ENCODE measurements at places on chromosomes 12 and 14. TPM values are rescaled to one million over a fixed set of nuclear protein-coding genes. Genes with fewer than 3 reads are reported as not detected.
A peak's percentile ranks its signal among the peaks of the same experiment; 100 is the strongest.

GRCh38 chr14:64753999-64754398 is 49.8 kb downstream of the PLEKHG3 start:
- no peak overlapping the region for H3K27ac ChIP-seq
- no peak overlapping the region for H3K4me3 ChIP-seq
- peaks cover 3% of the 10 kb centered on the region for H3K36me3 ChIP-seq
- H3K27me3 ChIP-seq: no peaks in the 10 kb centered on the region
- no peak for DNase-seq

LETMD1 gene
- 77.0 TPM for total RNA-seq

- no peaks in the 10 kb centered on the region for H3K27me3 ChIP-seq
- no peaks in the 10 kb centered on the region for H3K36me3 ChIP-seq
- H3K27ac ChIP-seq: peak overlapping the region; percentile 98
- peaks cover 46% of the 10 kb centered on the region for H3K4me1 ChIP-seq
- H3K4me3 ChIP-seq: peak overlapping the region; percentile 96
- no peak for DNase-seq
Observed at GRCh38 chr12:14775636-14775980, 27.7 kb downstream of the WBP11 start.

DNA sequence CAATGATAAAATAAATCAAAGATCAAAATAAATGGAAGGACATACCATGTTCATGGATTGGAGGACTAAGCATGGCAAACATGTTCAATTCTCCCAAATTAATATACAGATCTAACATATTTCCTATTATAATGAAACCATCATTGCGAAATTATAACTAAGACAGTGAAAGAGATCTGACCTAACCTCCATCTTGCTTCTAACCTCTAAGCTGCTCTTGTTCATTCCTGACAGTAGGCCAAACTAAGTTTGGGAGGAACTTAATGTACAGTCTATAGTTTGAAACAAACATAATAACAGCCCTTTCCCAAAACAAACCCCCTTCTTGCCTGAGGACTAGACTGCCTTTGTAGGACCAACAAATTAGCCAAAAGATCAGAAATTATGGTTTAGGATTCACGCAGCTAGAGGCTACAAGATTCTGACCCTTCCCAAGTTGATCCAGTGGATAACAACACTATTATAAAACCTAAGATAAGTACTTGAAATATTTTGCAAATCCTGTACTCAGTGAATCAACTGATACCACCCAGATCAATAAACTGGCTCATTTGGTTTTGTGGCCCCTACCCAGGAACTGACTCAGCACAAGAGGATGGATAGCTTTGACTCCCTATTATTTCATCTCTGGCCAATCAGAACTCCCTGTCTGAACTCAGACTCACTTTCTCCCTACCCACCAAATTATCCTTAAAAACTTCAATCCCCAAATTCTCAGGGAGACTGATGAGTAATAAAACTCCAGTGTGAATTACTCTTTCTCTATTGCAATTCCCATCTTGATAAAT is 41.7 kb upstream of the OR5AU1 start:
- no peak for DNase-seq
- H3K36me3 ChIP-seq: peaks cover 2% of the 10 kb centered on the region
- no peaks in the 10 kb centered on the region for H3K4me1 ChIP-seq

GRCh38 chr14:44833376-44834060 is 128.2 kb downstream of the KLHL28 start:
- H3K27me3 ChIP-seq: no peaks in the 10 kb centered on the region
- H3K36me3 ChIP-seq: no peaks in the 10 kb centered on the region
- no peaks in the 10 kb centered on the region for H3K4me1 ChIP-seq

- no peaks in the 10 kb centered on the region for H3K36me3 ChIP-seq
- H3K27ac ChIP-seq: peak overlapping the region; percentile 99
- no peak for DNase-seq
- H3K4me1 ChIP-seq: peaks cover 86% of the 10 kb centered on the region
- H3K4me3 ChIP-seq: peak overlapping the region; percentile 53
Observed at GRCh38 chr12:120229487-120230325, 28.8 kb upstream of the RPLP0 start.

AQP5 gene
- not detected for total RNA-seq

KRT74 gene
- total RNA-seq: not detected

- no peak overlapping the region for H3K27ac ChIP-seq
- no peak for DNase-seq
- no peaks in the 10 kb centered on the region for H3K36me3 ChIP-seq
- no peak overlapping the region for H3K4me3 ChIP-seq
- H3K27me3 ChIP-seq: peaks cover 3% of the 10 kb centered on the region
Observed at GRCh38 chr14:56008150-56008549, 110.1 kb upstream of the PELI2 start.
